ENCODE measurements at places on chromosomes 1 and 21.

GRCh38 chr1:185074307-185074706 is 28.9 kb downstream of the RNF2 start:
- peak; percentile 10 for DNase-seq

DNA sequence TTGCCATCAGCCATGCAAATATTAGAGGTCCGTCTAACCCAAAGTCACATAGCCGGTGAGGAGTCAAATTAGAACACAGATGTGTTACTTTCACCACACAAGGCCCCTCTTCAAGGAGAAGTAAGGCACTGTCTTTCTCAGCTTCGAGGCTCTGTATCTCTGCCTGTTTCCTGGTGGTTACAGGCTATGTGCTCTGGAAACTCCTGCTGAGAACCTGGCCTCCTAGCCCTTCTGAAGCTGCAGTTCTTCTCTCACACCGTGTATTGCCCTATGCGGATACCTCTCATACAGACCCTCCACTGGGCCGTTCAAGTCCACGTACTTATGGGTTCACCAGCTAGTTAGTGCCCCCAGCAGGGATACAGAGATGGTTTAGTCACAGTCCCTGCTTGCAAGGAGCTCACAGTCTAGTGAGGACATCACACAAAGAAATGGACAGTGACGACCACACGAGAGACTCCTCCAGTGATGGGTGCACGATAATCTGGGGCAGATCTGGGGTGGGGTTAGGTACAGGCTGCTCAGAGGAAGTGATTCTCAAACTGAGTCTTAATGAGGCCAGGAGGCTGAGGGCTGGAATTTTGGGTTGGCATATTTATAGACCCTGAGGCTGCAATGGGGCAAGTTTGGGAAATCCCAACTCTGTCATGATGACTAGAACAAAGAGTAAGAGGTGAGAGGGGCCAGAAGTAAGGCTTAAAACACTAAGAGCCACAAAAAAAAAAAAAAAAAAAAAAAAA is 22.8 kb upstream of the ELOA start:
- DNase-seq: peak; percentile 64

DNA sequence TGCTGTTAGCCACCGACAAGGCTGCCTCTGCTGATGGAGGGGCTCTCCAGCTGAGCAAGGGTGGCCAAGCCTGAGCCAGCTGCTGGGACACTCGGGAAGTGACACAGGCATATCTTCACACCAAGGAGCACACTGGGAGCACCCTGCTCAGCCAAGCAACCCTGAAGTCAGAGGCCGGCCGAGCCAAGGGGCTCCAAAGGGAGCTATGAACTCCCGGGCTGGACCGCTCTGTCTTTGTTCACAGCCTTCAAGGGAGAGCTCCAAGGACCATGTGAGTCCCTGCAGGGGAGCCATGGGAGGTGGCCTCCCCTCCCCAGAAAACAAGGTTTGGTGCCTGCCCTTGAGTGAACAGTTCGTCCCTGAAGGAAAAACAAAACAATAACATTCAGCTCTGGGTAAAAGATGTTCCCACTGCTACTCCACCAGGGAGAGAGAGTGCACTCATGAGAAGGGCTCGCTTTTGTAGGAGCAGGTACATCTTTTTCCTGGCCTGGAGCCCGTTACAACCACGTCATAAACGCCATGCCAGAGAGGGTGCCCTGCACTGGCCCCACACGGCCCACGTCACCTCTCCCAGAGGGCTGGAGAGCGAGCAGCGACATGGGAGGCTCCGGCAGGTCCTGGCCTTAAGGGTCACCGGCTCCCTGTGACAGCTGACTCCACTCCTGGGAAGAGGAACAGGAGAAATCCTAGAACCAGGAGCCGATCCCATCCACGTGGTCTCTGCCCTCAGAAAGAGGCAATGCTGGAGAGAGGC is 56.3 kb upstream of the SLC25A33 start:
- DNase-seq: no peak

DNA sequence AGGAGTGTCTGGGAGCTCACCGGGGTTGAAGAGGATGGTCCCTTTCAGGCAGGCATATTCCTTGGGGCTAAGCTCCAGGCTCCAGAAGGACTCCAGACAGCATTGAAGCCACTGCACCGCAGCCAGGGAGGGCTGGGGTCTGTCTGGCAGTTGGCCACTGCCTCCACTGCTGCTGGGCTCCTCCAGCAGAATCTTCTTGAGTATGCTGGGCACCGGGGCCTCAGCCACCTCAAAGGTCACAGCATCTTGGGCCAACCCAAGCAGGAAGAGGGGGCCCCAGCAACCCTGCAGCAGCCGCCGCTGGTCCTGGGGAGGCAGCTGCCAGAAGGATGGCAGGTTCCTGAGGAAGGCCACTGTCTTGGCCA is 404 bp downstream of the NR0B2 start:
- no peak for DNase-seq

- DNase-seq: no peak
Observed at GRCh38 chr1:89973471-89974127, 21.3 kb upstream of the ZNF326 start.

DNA sequence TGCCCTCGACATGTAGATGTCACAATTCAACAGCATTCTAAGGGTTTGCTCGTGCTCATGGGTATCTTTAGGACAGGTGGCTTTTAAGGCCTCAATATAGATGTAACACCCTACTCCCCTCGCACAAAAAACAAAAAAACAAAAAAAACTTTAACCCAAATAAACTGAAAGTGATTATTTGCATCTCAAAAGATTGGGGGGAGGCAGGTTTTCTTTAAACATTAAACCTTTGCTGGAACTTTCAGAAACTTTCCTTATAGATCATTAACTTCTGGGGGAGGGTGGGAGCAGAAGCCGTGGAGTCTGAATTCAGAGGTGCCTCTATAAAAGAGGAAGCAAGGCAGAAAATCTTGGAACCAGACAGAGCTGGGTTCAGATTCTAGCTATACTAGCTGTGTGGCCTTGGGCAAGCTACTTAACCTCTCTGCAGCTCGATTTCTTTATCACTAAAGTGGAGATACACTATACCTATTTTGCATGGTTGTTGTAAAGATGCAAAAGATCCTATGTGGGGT is 3.2 kb upstream of the KIAA1614 start:
- no peak for DNase-seq

- DNase-seq: peak; percentile 74
Observed at GRCh38 chr1:84785271-84786036, 95.2 kb upstream of the SSX2IP start.

- DNase-seq: peak; percentile 80
Observed at GRCh38 chr1:52668711-52669110, 29.4 kb downstream of the COA7 start.

DNA sequence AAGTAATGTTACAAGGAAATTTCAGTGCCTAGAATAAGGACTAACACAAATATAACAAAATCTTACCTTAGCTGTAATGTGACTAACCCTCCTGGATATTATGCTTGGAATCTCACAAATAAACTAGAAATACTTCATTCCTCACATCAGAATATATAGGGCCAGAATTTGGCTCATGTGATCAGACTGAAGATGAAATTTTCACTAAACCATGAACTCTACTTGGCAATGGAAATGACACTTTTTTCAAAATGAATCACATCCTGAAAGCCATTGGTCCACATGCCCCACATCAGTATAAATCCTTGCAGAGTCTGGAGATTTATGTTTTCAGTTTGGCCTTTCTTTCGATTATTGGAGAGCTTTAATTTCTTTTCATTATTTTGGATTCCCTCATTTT is 227.8 kb downstream of the NRIP1 start:
- DNase-seq: no peak

DNA sequence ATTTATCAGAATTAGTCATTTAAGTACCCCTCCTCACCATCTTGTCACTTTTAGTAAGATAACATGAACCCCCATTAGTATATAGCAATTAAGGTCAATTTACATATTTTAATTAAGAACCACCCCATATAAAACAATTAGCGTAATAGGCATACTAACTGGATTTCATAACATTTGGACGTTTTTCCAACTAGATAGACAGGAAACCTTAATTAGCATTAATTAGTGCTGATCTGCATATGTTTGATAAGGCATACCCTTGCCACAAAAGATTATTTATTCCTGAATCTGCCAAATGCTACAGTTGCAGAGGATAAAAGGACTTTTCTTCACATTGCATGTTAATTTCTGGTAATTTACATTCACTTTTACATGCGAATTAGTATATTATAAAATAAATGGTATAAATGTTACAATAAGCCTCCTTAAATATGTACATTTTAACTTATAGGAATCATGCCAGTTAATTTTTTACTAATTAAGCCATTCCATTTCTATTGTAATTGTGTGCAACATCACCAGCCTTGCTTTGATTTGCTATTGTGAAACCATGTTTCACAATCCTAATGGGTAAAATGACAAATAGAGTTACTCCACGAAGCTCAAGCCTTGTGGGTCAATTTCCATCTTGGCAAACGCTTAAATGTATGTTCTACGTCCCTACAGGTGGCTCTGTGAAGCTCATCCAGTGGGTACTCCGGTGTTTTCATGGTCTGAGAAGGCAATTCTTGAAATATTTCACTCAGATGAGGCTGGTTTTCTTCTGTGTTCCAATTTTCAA is 469.6 kb downstream of the DPYD start:
- no peak for DNase-seq

GRCh38 chr1:17865912-17866739 is 111.0 kb downstream of the ACTL8 start:
- DNase-seq: peak; percentile 76

GRCh38 chr1:109754738-109755137 is 9.0 kb downstream of the EPS8L3 start:
- DNase-seq: no peak

DNA sequence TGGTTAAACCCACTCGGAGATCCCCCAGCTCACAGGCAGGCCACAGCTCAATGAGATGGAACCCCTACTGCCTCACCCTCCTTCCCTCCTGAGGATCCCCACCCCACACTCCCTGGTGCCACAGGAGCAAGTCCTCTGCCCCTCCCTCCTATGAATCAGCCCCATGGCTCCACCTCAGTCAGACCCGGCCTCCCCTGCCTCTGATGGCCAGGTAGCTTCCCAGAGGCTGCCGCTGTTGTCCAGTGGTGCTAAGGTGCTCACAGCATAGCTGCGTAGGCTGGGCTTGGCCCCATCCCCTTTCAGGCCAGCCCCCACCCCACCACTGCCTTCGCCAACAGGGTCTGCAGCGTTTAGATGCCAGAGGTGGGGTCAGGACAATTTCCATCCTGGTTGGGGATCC is 98.5 kb upstream of the IGSF21 start:
- no peak for DNase-seq

DNA sequence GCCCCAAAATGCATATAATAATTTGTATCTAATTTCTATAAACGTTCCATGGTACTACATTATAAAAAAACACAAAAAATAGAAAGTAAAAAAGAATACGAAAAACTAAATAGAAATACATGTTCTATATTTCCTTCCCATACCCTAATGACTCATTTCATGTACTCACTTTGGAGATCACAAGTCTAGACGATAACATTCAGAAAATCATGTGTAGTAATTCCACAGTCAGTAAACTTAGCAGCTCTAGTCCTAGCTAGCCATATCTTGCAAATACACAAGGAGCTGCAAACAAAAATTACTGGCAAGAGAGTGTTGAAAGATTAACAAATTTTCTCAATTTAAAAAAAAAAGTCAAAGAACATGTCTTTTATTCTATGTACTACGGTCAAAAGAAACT is 1.4 kb downstream of the GOLPH3L start:
- DNase-seq: peak; percentile 26

DNA sequence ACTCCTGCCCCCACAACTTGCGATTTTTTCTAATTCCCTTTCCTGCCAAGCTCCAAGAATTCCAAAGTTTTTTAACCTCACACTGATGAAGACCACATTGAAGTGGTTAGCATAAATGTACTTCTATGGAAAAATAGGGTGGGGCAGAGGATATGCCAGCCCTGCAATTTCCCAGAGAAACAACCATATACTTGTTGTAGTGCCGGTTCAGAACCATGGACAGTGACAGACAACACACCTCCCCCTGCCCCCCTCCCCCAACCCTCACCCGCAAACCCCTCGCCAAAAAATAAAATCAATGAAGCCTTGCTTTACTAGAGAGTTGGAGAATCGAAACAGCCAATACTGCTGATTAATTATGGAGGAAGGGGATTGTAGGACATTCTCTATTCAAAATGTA is 109.5 kb upstream of the GRIK3 start:
- DNase-seq: no peak

- DNase-seq: peak; percentile 55
Observed at GRCh38 chr21:35438643-35439404, 389.7 kb upstream of the RUNX1 start.

Measured in mammary epithelial cell (primary cell).